ENCODE measurements at places on chromosomes 7 and 10.
A peak's percentile ranks its signal among the peaks of the same experiment; 100 is the strongest.

GRCh38 chr7:29116361-29117200, 29.8 kb downstream of the CPVL start:
- no peak for DNase-seq

GRCh38 chr7:31695859-31696614, 9.0 kb downstream of the PPP1R17 start:
- no peak for DNase-seq

- no peak for DNase-seq
Measured at GRCh38 chr7:108293149-108293612, 163.0 kb upstream of the LAMB4 start.

DNA sequence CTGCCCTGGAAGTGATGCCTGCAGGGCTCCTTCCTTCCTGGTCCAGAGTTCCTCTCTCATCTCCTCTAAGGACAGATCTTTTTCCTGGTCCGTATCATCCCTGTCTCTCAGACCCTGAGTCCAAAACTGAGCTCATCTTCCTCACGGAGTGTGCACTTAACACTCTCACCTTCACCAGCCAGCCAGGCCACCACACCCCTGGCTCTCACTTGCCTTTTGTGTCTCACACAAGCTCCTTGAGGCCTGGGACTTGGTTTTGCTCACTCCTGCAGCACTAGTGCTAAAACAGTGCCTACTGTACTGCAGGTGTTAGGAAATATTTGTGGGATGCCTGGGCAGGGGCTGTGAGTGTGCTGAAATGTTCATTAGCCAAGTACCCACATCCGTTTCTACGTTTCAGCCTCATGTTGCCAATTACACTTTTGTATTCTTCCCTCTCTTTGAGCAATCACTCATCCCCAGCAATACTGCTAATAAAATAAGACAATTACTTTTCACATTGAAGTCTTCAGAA, 21.4 kb upstream of the PARP12 start:
- no peak for DNase-seq

GRCh38 chr7:2760098-2760889, 72.3 kb downstream of the AMZ1 start:
- DNase-seq = no peak

- DNase-seq = no peak
Measured at GRCh38 chr10:29011516-29011915, 277.4 kb upstream of the LYZL1 start.

DNA sequence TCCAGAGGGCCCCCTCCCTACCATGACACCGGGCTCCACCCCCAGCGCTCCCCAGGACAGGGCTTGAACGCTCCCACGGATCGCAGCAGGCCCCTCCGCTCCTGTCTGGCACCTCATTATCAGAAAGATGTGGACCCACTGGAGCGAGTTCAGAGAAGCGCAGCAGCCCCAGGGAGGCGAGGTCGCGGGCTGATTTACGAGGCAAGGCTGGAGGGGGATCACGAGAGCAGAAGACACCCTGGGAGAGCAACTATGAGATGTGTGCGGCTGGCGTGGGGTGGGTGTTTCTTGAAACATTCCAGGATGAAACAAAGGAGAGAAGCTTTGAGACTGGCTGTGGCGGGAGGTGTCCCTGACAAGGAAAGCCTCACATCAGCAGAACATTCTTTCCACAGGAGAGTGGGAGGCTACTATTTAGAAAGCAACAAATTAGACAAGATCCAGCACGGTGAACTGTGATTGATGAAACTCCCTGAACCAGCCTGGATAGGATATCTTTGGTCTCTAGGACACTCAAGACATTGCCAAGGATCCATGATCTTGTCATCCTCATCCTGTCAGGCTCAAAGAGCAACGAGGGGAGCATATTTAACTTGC, 66.0 kb downstream of the JCAD start:
- DNase-seq = no peak

DNA sequence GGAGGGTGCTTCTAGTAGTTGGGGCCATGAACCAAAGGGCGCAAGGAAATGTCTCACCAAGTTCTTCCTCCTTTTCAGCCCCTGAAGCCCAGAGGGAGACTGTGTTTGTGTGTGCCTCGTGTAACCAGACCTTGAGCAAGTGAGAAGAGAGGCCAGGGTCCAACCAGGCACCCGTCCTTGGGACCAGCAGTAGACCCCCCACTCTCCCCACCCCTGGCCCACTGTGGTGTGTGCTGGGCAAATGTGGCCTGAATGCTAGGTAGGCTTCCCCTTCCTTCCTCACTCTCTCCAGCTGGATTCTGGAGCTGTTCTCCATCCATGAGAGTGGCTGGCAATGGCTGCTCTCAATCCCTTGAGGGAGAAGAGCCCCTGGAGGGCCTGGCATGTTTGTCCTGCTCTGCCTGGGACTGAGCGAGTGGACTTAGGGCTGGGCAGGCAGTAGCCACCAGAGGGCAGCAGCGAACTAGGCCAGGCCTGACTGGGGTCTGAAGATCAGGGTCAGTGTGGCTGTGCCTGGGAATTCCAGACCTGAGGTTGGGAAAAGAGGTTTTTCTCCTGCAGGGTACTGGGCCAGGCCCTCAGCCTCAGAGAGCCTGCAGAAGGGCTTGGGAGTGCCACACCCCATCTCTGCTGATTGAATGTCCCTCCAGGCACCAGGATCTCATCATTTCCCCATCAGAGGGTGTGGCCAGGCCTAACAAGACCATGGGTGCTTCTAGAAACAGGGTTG, 12.5 kb downstream of the SFRP5 start:
- no peak for DNase-seq

DNA sequence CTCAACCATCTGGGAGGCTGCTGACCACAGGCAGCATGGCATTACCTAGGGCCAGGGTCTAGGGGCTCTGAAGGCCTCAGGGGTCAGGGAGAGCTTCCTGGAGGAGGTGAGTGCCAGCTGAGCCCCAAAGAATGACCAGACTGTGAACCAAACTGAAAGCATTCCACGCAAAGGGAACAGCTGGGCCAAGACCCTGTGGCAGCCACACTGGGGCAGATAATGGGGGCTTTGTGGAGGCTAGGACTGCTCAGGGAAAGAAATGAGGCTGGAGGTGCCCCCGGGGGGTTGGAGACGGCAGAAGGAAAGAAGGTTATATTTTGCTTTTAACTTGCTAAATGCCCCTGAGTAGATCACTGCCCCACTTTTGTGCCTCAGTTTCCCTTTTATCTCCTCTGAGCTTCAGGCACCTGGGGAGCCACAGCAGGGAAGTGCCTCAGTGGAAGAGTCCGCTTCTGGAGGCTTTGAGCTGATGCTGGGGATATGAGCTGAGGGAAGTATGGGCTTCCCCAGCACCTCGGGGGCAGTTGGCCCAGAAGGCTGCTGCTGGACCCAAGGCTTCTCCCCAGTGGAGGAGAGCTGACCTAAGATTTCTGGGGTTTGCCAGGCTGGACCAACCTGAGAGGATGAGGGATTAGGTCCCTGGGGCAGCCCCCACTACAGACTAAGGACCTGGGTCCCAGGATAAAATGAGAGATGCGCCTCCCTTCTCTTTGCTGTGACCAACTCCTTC, 57.8 kb downstream of the ZMIZ1 start:
- no peak for DNase-seq

GRCh38 chr10:17981766-17982380, 30.2 kb downstream of the SLC39A12 start:
- DNase-seq = no peak

GRCh38 chr10:21195252-21195651, 298.1 kb upstream of the NEBL start:
- DNase-seq = no peak

DNA sequence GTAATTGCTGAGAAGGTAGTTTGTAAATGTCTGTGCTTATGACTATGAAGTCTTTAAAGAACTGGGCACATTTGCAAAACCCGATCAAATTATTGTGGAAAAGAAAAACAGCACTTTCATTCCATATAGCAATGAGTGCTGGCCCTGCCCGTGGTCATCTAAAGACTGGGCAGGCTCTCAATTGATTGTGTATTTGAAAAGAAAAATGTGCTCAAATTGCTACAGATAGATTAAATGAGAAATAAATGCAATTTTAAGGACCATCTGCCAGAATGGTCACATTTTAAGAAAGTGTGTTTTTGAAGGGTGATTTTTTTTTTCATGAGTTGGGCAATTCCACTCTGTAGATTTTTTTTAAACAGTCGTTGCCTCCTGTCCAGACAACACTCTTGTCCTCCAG, 672.2 kb downstream of the SDK1 start:
- no peak for DNase-seq

DNA sequence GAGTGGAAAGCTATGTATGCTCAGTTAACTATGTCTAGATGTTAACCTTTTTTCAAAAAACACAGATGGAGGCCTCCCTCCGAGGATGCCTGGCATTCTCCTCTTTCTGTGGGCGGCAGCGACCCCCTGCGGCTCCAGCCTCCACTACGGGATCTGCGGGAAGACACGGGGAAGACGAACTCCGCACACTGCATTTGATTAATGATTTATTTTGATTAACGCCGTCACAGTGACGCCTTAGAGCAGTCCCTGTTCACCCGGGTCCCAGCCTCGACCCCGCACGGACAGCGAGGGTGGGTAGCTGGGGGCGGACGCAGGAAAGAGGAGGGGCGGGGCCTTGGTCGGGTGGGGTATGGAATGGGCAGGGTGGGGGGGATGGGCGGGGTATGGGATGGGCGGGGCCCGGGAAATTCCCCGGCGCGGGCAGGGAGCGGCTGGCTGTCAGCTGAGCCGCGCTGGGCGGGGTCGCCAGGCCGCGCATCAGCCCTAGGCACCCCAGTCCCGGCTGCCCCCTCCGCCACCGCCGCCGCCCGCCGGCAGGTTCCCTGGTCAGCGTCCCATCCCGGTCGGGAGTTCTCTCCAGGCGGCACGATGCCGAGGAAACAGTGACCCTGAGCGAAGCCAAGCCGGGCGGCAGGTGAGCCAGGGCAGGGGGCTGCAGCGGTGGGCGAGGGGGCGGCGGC, at the start of gene OPTN:
Gene OPTN (plus strand): TSS at position 498 of the 683 bp plus-strand sequence. CDS start 8,960 bp downstream, outside the sequence.
- peak; percentile 54 for DNase-seq

GRCh38 chr7:4856336-4857057, 5.3 kb downstream of the PAPOLB start:
- DNase-seq = no peak

- DNase-seq = no peak
Measured at GRCh38 chr10:86226781-86227201, 139.8 kb downstream of the GRID1 start.

DNA sequence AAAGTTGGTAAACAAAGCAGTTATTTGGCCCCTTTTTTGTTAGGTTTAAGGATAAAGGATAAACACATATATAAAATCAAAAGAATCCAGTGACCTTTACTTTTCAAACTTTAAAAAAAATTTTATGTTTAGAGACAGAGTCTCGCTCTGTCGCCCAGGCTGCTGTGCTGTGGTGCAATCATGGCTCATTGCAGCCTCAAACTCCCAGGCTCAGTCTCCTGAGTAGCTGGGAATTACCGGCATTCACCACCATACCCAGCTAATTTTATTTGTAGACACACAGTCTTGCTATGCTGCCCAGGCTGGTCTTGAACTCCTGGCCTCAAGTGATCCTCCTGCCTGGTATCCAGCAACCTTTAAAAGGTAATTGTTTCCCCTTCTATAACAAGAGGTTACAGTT, 31.3 kb downstream of the GNA12 start:
- DNase-seq = no peak
